ENCODE measurements at places on chromosomes 2 and 18.

DNA sequence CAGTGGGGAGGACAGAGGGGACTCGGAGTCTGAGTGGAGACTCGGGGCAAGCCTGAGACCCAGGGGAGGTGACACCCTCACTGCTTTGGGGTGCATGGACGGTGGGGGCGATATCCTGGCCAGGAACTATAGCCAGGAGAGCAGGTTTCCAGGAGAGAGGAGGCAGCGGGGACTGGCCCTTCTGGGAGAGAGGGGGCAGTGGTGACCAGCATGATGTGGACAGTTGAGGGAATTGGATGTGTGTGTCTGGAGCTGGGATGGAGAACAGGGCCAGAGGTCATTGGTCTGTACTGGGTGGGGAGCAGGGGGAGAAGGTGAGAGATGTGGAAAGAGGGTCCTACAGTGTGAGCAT is 63.6 kb downstream of the ACKR3 start:
- no peak for DNase-seq

DNA sequence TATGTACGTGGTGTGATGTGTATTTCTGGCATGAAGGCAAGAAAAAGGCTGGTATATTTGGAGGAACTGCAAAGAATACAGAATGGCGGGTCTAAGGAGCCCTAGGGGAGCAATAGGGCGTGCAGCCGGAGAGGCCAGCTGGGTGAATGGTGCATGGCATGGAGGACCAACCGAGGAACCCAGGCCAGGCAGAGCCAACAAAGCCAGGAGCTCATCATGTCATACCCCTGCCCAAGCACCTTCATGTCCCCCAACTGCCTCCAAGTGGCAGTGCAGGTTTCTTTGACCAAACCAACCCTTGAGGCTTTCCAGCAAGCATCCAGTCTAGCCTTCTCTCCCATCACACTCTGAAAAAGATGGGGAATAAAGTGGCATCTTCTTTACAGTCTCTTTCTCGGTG is 8.9 kb upstream of the KCNK3 start:
- no peak for DNase-seq

GRCh38 chr18:74512321-74513053 is 16.3 kb downstream of the CNDP2 start:
- no peak for DNase-seq

DNA sequence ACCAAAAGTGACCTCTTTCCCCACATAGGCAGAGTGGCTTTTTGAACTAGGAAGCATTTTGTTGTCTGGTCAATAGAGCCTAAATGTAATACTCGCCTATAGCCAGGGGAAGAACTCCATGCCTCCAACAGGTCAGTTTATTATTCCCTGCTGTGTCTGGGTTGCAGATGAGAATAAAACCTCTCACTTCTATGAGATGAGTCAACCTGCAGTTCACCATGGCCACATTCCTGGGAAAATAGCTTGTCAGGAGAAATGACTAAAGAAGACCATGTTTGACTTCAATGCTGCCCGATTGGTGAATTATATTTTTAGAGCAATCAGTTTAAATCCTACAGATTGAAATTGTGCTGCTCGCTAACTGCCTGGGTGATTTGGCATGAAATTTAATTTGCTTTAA is 46.7 kb upstream of the LRRTM1 start:
- DNase-seq, result peak; percentile 64

DNA sequence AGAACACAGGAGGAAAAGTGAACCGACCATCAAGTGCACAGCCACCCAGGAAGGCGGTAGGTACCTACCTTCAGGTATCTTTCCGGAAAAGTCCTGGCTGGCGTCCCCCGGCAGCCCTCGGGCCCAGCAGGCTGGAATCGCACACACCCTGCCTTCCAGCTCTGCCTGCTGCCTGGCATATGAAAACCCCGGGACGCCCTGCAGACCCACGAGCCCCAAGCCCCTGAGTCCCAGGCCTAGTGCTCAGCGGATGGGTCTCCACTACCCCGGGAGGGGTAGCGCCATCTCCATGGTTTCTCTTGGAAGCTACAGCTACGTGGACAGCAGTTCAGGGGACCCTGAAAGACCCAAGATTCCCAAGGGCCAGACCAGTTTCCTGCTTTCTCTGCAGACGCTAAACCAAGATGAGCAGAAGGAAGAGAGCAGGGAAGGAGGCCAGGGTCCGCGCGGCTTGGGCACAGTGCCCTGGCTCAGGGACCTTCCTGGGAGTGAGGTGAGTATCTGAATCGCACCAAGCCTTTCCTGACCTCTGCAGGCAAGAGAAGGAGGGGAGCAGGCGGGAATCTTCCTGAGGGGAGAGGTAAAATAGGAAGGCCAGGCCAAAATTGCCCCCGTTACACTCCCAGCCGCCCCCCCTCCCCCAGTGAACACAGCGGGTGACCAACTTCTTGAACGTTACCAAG is 80.4 kb downstream of the ARHGEF4 start:
- no peak for DNase-seq

DNA sequence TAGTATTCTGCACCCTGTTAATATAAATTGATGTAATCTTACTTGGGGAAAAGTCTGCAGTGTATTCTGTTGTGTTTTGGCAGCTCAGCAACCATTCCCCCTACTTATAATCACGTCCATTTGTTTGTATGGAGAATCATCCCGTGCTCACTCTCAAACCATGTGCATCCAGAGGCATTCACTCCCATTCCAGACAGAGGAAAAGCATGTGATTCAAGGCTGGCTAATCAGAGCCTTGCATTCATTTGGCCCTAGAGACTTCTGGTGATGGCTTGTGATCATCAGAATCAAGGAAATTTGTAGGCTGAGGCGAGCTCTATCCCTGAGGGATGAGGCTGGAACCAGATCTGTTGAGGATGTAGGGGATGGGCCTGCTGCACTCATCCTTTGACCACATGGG is 5.1 kb upstream of the WIPF1 start:
- no peak for DNase-seq

- peak; percentile 56 for DNase-seq
Observed at GRCh38 chr18:53567929-53568574, 656.4 kb downstream of the MBD2 start.

GRCh38 chr2:42944779-42945415 is 152.5 kb upstream of the HAAO start:
- peak; percentile 39 for DNase-seq

DNA sequence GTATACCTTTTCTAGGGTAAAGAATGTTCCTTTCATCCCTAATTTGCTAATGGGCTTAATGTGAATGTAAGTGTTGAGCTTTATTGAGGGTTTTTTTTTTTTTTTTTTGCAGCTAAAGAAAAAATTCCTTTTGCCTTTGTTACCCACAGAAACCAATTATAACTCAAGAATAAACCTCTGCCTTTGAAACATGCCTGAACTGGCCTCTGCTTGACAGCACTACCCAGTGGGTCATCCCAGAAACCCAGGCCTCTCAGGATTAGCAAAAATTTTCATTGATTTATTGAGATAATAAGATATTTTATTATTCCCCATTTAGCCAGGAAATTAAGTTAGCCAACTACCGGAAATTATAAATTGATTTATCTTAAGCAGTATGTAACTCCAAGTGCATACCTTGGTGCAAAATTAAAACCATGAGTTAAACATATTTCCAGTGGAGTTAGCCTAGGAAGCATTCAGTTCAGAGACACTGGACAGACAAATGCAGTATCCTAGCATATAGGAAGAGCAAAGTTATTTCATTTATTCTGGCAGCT is 67.0 kb upstream of the RASGRP3 start:
- DNase-seq, result no peak

GRCh38 chr2:100539221-100539620 is 23.6 kb upstream of the PDCL3 start:
- no peak for DNase-seq

- DNase-seq, result no peak
Observed at GRCh38 chr2:226720948-226721347, 78.7 kb downstream of the IRS1 start.

DNA sequence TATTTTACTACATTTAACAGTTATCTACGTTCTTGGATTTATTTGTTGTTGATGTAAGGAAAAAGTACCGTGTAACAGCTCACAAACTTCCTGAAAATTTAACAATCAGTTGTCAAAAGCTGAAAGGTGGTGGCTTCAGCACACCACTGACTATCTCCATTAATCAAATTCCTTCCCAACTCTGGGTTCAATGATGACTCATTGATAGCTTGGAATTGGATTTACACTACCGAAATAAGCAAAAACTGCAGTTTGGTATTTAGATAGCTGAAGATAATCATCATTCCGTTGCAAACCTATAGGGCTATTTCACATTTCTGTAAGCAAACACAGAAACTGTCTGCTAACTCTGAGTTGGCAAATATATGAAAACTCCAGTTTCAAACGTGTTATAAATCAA is 322.3 kb upstream of the TFPI start:
- no peak for DNase-seq

DNA sequence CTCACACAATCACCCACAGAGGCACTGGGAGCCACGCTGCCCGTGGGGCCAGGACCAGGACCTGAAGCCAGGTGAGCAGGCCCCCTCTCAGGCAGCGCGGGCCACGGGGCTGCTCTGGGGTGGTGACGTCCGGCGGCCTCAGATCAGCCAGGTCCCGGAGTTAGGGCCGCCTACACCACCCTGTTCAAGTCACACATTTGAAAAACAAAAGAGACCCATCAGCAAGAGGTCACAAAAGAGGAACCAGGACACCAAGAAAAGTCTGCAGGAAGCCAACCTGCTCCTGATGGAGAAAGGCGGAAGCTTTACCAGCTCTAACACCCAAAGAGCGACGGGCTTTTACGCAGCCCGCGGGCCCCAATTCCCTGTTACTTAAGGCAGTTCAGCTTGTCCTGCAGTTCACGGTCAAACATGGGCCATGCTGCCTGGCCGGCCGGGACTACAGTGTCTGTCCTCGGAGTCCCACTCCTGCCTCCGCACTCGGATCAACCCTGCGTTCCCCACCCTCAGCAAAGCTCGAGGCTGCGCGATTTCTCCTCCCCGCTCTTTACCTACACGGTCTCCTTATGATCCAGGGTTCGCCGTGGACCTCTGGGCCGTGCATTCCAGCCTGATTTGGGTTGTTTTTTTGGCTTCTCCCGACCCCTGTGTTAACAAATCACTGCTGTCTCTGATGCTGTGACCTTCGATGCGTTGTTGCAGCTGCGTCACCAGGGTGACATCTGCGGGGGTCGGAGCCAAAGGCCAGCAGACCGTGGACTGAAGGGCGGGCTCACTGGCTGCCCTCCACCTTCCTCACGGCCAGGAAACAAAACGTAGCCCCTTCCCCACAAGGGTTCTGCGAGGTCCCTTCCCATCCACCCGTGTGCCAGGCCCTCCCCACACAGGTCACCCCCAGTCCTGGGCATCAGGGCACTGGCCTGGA is 31.0 kb downstream of the SNORC start:
- DNase-seq, result no peak

DNA sequence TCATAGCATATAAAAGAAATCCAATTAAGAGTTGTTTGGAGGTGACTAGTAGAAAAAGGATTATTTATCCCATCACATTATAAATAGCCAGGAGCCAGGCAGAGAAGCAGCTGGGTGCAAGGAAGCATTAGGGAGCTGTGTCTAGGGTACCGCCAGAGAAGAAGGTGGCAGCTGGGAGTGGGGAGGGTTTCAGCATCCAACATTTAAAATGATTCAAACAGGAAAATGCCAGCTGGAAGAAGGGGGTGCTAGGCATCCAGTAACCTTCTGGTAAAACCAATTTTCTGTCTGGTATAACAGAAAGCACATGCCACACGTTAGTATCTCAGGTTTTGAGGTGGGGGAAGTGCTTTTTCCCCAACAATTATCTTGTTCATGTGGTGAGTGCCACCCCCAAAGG is 452.4 kb downstream of the ZEB2 start:
- DNase-seq, result no peak

GRCh38 chr18:43681661-43682060 is 404.4 kb upstream of the SYT4 start:
- peak; percentile 19 for DNase-seq

GRCh38 chr2:218743068-218743467 is 32.4 kb downstream of the TTLL4 start:
- no peak for DNase-seq

DNA sequence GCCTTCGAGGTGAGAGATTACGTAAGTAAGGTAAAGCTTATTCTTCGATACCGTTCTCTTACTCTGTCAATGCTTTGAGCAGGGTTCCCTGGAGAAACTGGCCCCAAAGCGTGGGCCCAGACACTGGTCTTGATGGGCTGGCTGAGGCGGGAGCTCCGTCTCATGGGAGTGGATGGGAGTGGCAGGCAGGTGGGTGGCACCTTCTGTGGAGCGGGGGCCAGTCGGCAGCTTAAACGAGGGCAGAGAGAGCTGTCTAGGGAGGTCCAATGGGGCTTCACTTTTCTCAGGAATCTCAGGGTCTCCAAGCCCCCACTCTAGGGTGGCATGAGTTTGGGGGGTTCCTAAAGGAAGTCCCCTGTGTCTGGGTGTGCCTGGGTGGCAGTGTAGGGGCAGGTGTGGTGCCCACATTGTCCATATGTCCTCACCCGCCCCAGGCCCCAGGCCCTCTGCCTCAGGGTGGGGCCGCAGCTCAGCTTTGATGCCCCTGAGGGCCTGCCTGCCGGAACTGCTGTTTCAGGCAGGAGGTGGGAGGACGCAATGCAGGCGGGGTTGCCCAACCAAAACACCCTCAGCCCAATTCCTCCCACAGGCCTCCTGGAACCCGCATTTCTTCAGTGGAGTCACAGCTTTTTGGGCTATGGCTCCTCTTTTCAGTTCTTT is 32.5 kb upstream of the FOSL2 start:
- DNase-seq, result no peak

DNA sequence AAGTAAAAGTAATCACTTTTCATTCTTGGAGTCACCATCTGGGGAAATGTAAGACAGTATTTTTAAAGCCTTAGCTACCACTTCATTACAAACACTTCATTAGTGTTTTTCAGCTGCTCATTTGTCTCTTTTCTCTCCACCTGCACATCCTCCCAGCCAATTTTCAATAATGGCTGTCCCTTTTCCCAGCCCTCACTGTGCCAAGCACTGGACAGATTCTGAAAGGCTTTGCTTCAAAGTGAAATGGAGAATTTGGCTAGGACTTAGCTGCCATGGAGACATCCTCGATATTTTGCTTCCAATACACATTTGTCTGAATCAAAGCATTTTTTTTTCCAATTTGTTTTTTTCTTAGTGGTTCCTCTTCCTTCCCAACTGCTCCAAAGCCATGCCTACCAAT is 272.4 kb upstream of the NRXN1 start:
- DNase-seq, result no peak

GRCh38 chr2:49972699-49973098 is 818.4 kb upstream of the FSHR start:
- no peak for DNase-seq
